ENCODE measurements at places on chromosomes 5 and 9.

- DNase-seq = no peak
These were observed 407.4 kb upstream of the TNC start for GRCh38 chr9:115525111-115526058.

DNA sequence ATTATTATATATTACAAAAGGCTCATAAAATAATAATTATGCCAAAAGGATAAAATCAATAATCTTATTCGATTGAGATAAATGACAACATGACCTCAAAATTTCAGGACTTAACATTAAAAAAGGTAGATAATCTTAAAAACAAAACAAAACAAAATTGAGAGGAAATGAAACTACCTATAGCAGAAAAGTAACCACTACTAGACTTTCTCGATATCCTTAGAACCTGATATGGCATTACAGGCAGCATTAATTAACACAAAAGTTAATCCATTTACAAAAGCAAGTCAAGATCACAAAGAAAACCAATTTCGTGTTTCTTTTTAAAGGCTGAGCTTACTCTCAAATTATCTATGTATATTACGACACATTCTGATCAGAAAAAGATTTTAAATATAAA lies 29.9 kb downstream of the TMEM161B start:
- no peak for DNase-seq

GRCh38 chr5:137315109-137315508 lies 184.0 kb downstream of the SPOCK1 start:
- no peak for DNase-seq

- DNase-seq = no peak
These were observed 19.9 kb downstream of the CDC26 start for GRCh38 chr9:113255438-113255837.

GRCh38 chr9:92507496-92507895 lies 25.2 kb upstream of the ASPN start:
- no peak for DNase-seq

GRCh38 chr5:173075970-173076369 lies 19.8 kb downstream of the CREBRF start:
- DNase-seq = no peak

GRCh38 chr9:101677861-101678260 lies 60.6 kb downstream of the GRIN3A start:
- no peak for DNase-seq

DNA sequence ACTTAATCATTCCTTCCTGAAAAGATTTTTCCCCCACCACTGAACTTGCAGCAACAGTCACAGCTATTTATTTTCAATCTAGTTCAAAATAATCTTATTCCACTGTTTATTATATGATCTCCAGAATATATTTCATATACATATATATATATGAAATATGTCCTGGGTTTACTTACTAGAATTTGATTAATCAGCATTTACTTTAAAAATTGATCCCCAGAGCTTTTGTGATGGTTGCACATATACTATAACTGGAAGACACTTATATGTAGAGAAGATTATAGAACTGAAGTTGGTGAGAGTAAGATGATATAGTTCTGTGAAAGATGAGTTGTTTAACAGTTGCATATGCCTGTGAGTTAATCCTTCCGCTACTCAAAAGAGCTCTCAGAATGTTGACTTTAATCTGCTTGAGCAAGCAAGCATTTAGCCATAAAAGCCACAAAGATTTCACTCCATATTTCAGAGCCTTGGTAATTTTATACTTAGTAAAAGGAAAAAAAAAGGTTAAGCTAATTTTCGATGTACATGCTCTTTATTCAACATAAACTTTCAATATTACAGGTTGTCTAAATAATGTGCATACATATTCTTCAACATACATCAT lies 399.3 kb upstream of the CDH9 start:
- no peak for DNase-seq

DNA sequence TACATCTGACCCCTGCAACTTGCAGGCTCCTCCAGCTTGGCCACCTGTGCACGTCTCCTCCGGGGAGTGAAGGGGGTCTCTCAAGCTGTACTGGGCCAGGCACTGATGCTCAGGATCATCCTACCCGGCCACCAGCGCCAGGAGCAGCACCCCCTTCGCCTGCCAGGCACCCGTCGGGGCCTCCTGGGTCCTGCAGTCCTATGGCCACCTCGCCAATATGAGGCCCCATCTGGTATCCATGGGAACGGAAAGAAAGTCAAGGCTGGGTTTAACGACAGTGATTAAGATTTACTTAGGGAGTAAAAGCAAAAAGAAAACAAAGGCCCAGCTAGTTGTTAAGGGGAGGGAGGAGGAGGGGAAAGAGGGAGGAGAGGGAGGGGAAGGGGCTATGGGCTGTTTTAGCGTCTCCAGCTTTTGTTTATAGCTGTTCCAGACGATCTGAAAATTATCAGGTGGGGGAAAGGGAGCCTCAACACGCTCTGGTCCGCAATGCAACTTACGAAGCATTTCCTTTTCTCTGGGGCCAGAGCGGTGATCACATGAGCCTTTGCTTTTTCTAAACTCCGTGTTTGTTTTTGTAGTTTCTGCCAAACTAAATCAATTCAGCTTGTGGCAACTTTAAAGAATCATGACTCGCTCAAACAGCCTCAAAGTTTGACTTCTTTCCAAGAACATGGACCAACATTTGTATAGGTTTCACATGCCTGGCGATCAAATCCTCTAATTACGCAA lies 132.4 kb downstream of the ROR2 start:
- DNase-seq = no peak

DNA sequence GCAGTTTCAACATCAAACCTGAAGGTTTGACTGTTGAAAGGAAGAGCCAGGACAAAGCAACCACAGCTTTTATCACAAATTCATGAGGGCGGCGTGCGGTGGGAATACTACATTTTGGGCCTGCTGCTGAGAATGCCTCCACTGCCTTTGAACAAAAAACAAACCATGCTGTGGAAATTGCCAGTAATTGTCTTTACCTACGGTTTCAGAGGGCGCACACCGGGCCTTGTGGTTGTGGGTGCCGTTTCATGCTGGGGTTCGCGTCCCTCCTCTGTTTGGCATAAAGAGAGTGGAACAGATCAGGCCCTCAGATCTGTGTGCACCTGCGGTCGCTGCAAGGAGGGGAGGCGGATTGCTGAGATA lies 27.6 kb upstream of the TCF7 start:
- DNase-seq = no peak

GRCh38 chr5:124761010-124761409 lies 14.6 kb upstream of the ZNF608 start:
- DNase-seq = no peak

DNA sequence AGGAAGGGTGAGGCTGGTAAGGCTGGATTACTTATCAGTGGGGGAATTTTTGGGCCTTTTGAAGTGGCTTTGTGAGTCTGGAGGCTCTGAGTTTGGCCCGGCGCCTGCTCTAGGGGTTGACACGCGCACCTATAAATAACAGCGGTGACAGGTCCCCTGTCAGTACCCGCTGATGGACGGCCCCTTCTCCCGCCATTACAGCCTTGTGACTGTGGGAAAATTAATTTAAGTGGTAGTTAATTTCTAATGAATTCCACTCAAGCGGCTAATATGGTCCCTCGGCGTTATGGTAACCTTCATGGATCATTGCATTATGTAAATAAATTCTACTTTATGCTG lies 16.5 kb downstream of the MRPL36 start:
- peak; percentile 53 for DNase-seq

GRCh38 chr9:106576232-106576760 lies 286.7 kb upstream of the ZNF462 start:
- no peak for DNase-seq

DNA sequence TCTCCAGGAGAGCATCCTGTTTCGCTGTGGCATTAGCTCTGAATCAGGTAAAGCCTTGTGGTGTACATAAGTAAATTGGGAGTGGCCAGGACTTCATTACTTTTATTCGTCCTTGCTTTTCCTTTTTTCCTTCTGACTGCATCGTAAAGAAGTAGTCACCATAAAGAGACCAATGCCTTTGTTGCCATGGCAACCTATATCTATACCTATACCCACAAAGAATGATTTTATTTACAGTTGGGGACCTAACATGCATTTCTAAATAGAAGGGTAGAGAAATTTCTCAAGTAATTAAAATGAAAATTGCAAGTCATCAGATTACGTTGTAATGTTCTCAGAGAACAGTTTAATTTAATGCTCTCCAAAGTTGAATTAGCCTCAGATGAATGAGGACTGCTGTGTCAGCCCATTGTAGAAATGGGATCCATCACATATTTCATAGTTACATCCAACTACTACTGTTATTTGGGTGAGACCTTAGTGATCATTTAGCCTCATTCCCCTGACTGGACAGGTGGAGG lies 18.6 kb downstream of the PTCD2 start:
- no peak for DNase-seq

DNA sequence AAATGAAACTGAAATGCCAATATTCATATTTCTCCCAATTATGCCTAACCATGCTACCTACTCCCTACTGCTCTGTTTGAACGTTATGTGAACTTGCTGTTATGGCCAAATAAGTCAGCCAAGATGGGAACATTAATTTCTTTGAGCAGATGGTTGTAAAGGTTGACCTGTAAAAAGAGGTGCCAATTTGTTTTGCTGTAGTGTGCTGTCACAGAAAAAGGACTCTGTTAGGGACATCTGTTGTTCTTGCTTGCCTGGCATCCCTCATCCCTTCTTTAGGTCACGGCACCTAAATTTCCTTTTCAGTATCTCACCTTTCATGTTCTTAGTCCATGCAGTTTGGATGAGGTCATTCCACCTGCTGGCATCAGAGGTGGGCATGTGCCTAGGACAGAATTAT lies 35.4 kb downstream of the GDNF start:
- no peak for DNase-seq

DNA sequence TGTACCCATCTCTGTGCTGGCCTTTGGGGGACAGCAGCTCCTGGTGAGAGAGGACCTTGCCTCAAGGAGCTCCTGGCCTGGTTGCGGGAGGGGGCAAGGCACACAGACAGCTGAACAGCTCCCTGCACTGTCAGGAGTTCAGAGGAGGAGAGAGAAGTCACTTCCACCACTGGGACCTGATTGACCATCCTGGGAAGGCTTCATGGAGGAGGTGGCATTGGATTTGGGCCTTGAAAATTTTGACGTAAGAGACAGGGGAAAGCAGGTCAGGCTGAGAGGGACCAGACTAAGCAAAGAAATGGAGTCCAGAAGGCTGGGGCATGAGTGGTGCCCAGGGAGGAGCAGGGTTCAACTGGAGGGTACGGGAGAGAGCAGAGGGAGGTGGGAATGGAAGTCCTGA lies 20.3 kb upstream of the DAB2IP start:
- DNase-seq = no peak

GRCh38 chr5:131328536-131329285 lies 64.9 kb downstream of the CDC42SE2 start:
- DNase-seq = no peak

GRCh38 chr9:85108746-85109145 lies 439.2 kb downstream of the NTRK2 start:
- no peak for DNase-seq

DNA sequence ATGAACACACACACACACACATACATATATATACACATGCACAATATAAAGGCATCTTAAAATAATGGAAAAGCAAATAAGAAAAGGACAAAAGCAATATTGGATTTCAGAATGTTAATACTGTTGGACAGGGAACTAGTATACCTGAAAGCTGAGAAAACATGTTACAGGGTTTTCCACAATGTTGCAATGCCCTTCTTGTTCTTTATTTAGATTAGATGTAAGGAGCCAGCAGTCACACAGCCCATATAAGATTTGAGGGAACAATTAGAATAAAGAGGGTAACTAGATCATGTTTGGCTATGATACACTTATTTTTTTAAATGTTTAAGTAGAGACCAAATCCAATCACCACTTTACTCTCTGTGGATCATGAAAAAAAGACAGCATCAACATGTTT lies 61.7 kb downstream of the SH3TC2 start:
- no peak for DNase-seq

DNA sequence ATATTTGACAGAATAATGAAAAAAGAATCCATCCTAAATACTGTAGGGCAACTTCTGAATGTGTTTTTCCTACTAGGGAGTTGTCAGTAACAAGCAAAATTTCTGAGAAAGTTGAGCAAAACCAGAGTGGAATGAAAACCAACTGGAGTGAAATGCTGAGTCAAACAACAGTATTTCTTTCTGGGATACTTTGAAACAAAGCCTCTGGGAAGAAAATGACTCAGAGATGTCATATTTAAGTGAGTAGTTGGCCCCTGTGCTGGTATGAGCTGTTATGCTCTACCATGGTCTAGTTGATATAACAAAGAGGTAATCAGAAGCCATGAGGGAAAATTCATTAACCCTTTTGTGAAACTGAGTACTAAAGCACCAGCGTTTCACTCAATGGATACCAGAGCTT lies 372.1 kb upstream of the C9orf72 start:
- DNase-seq = no peak

- DNase-seq = peak; percentile 78
These were observed 14.1 kb upstream of the SFXN1 start for GRCh38 chr5:175464074-175464941.

DNA sequence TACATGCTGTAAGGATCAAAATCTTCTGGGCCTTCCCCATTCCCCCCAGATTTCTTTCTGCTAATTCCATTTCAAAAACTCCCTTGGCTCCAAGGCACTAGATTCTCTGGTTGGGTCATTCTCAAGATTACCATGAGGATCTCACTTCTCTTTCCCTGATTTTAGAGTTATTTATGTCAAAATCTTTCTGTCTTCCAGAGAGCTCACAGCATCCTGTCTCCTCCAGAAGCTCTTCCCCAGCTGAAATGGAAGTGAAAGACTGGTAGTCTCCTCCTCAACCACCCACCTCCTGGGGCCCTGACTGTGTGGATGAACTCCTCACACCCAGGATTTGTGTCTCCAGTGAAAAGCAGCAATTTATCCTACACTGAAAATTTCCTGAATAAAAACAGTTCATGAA lies 11.9 kb upstream of the ZNF366 start:
- no peak for DNase-seq

GRCh38 chr9:77944556-77945243 lies 86.9 kb downstream of the GNAQ start:
- DNase-seq = no peak

- DNase-seq = no peak
These were observed 60.7 kb downstream of the SLC1A1 start for GRCh38 chr9:4550777-4551484.

- no peak for DNase-seq
These were observed 21.3 kb downstream of the NREP start for GRCh38 chr5:111735583-111736270.

DNA sequence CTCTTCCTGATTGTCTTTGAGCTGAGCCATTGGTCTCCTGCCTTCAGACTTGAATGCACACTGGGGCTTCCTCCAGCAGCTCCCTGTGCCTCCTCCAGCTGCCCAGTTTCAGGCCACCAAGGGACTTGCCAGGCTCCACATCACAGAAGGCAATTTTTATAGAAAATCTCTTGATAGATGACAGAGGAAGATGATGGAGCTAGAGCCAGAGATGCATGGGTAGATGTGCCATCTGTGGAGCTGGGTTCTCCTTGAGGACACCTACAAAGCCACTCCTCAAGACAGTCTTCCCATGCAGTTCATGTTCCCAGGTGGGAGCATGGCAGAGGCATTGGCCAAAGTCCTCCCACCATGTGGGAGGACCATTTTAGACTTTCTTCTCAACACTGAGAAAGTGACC lies 239.6 kb upstream of the IRX1 start:
- DNase-seq = no peak
